ENCODE measurements at places on chromosomes 6 and 20. TPM values are rescaled to one million over a fixed set of nuclear protein-coding genes. Genes with fewer than 3 reads are reported as not detected.

DNA sequence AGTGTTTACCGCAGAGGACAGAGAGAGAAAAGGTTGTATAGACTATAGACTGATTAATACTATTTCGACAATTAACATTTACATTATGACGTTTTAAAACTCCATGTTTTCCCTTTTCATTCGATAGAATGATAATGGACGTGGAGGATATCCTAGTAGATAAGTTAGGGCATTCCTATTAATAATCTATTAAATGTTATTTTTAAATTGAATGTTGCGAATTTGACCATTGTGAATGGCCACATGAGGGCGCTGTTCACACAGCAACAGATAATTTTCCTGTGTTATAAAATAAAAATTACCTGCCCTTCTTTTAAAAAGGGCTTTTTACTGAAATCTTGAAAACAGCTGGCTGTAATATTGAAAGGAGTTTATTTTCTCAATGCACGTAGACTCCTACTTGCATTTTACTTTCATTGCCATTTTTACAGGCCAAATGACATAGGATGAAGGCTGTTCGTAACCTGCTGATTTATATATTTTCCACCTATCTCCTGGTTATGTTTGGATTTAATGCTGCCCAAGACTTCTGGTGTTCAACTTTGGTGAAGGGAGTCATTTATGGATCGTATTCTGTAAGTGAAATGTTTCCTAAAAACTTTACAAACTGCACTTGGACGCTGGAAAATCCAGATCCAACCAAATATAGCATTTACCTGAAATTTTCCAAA lies 3.3 kb downstream of the ADGRB3 start:
- peak; percentile 52 for DNase-seq

DNA sequence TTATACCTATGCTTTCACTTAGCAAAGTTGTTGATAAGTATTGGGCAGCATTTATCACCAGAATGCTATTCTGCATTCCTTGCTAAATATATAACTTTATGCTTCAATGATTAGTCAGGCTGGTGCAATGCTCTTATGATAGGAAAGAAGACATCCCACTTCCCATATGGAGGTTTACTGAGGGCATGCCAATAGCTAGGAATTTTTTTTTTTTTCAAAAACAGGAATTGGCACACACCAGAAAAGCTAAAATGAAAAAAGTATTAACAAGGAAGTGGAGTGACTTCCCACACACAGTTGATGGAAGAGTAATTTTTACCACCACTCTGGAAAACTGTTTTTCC lies 90.8 kb downstream of the FRK start:
- DNase-seq: no peak

GRCh38 chr20:20872428-20872827 lies 160.0 kb upstream of the RALGAPA2 start:
- DNase-seq: no peak

XKR7 gene
- total RNA-seq: 0.02 TPM
